ENCODE measurements at places on chromosomes 11 and 22.

GRCh38 chr22:49512487-49513165, 315.0 kb downstream of the BRD1 start:
- no peak for DNase-seq

DNA sequence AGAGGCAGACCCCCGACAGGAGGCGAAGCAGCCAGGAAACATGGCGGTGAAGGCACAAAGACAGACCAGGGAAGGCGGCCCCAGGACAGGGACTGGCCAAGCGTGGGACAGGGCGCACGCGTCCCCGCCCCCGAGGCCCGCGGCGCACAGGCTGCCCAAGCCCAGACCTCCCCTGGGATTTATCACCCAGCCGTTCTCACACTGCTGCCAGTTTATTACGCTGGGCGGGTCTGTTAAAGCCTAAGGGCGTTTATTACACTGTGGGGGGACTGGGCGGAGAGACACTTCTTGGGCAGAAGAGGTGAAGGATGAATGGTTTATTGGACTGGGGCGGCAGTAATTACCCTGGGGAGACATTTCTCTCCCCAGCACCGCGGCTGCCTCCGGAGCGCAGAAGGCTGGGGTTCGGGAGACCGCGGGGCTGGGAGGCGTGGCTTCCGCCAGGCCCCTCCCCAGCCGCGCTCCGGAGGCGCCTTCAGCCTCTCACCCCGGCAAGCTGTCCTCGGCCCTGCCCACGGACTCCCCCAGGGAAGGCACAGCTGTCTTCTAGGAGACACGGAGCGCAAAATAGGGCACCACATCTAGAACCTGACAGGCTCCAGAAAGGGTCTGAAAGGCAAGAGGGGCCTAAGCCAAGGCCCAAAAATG, 47.1 kb downstream of the SLC22A12 start:
- DNase-seq = no peak

GRCh38 chr11:71332447-71332846, 80.1 kb upstream of the SHANK2 start:
- DNase-seq = no peak

- no peak for DNase-seq
Observed at GRCh38 chr11:9660886-9661285, 3.0 kb upstream of the SWAP70 start.

DNA sequence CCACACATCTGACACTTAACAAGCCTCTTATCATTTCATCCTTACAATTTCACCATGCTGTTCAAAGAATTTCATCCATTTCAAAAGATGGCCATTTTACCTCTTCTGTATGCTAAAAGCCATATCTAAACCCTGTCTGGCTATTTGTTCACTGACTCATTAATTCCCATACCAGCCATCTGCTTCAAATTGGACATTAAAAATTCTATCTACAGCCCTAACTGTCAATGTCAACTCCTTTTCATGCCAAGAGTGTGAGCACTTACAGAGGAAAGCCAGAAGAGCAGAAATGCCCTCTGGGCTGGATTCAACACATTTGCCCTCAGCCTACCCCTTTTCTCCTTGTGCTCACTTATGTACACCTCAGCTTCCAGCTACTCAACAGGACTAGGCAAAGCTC, 59.2 kb downstream of the SYTL2 start:
- no peak for DNase-seq

DNA sequence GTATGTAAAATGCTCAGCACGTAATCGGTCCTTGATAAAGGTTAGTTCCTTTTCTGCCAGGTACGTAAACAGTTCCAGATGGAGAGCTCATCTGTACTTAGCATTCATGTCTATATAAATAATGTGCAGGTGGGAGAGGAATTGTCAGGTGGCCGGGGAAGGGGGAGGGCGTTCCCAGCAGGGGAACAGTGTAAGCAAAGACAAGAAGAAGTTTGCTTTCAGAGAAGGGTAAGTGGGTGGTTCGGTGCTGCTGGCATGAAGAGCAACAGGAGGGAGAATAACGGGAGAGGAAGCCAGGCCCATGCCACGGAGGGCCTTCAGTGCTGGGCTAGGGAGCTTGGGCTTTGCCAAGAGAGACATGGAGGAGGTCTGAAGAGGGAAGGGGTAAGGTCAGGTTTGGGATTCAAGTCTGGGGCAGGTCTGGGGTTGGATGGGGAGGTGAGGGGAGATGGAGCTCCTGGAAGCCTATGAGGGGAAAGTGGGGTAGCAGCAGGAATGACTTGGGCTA, 11.4 kb upstream of the WNT11 start:
- DNase-seq = no peak

DNA sequence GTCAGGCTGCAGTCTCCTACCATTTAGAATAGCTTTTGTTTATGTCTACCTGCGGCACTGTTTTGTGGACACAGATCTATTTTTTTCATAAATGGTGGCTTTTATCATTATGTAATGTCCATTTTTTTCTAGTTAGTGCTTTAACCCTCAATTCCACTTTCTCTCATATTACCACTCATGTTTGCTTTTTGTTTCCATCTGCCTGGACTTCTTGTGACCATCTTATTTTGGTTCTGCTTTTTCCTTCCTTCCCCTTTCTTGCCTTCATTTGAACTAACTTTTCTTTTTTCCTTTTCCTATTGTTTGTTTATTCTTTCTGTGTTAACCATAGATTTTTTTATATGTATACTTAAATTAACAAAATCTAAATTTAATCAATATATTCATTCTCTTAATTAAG, 98.5 kb upstream of the SLC22A12 start:
- DNase-seq = no peak

GRCh38 chr11:76233196-76233921, 27.1 kb upstream of the WNT11 start:
- DNase-seq = no peak

- no peak for DNase-seq
Observed at GRCh38 chr11:2219318-2220017, 47.9 kb upstream of the TH start.

DNA sequence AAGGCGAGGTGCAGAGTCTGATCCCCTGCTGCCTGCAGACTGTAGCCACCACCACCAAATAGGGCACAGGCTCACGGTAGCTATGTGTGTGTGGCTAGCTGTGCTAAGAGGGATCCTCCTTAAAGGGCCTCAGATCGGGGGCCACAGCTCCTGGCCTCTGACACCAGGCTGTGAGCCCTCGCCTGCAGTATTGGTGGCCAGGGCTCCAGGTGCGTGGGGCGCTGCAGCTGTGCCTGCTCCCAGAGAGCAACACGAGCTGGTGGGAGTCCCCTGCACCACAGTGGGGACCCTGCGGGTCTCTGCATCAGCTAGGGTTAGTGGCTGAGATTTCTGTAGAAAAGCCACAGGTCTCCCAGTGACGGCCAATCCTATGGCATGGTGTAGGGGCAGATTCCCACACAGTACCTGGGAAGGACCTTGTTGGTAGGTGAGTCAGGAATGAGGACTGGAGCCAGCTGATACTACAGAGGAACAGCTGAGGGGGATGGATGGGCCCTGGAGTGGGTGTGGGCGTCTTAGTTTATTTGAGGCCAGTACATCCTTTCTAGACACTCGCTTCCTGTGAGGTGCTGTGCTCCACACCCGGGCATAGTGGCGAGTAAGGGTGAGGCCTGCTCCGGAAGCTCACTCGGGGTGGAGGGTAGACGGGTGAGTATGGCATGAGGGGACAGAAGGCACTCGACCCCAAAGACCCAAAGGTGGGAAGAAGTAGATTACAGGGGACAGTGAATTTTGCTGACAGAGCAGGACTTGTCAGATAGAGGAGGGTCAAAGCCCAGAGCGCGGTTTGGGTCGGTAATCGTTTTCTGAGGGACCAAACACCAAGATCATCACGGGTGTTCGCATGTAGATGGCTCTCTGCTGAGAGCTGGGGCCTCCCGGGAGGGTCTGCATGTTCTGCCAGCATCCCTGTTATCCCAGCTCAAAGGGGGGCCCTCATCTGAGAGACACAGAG, 212.5 kb downstream of the TBC1D22A start:
- no peak for DNase-seq

DNA sequence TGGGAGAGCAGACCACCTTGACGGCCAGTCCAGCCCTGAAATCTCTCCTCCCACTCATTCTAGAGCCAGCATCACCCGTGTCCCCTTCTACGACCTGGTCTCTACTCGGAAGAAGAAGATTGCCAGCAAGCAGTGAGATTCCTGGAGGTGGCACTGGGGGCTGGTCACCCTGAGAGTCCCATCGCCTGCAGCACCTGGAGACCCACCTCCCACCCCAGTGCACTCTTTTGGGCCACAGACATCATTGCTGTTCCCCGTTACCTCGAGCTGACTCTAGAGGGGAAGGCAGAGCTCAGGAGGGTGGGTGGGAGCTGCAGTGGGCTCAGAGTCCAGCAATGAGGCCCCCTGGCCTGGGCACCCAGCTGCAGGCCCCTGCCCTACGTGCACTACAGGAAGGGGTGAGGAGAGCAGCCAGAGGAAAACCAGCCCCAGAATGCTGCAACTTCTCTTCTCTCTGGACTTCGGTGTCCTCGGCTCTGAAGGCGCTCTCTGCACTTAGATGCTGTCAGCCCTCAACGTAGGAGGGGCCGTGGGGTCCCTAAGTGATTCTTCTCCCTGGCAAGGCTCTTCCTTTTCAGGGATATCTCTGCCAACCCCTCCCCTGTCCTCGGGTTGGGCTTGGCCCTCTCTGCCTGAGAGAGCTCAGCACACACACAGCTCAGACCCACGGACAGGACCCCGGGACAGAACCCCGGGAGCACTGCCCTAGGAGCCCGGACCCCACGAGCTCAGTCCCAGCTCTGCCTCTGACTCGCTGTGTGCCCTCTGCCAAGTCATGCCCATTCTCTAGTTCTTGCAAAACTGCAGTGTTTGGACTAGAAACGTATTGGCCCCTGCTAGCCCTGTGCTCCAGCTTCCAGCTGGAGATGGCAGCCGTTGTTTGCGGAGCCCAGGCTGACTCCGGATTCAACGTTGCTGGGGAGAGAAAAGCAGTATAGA, 31.3 kb downstream of the CYTH4 start:
- DNase-seq = no peak

DNA sequence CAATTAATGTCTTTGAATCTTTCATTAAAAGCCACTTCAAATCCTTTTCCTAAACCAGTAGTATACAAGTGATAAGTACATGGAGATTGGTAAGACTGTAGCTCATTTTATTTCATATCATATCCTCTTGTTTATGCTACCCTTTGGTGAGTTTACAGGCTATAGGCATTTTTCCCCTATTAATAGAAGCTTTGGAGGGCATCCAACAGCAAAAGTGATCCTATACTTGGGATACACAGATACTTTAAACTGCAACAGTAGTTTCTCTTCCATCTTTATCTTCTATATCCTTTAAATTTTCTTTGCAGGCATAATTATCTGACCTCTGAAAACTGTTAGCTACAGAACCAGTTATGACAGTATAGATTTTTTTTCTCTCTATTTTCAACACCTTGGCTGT, 114.5 kb upstream of the SPON1 start:
- no peak for DNase-seq

- no peak for DNase-seq
Observed at GRCh38 chr11:8503910-8504364, 90.1 kb downstream of the STK33 start.

DNA sequence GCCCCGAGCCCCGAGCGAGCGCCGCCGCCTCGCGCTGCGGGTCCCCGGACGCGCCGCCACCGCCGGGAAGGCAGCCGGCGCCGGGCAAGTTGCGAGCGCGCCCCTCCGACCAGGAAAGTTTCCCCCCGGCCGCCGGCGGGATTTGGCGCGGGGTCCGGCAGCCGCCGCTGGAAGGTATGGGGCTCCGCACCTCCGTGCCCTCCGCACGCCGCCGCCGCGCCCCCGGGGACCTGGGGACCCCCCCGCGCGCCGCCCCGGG, 281 bp downstream of the TSPAN18 start:
- DNase-seq = no peak

Measured in stimulated activated CD4-positive, alpha-beta T cell treated with anti-CD3 and anti-CD28 coated beads, Interleukin-1b, Interleukin-23, amount 100 ng/mL, for 1 hour (primary cell).